ENCODE measurements at places on chromosomes 3 and 15.

DNA sequence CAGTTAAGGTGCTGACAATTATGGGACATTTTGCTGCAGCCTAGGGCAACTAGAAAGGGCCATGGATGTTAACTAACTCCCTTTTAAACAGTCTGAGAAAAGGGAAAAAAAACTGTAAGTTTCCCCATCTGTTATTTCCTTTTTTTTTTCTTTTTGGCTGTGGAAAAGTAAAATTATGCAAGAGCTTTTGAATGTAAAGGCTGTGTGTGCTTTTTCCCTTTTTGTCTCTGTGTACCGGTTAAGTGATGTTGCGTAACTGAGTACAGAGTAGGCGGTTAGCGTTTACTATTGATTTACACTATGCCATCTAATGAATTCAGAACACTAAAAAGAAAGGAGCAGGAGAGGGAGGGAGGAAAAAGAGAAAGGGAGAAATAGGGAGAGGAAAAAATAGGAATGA, 403.6 kb downstream of the TIGIT start:
- no peak for DNase-seq

DNA sequence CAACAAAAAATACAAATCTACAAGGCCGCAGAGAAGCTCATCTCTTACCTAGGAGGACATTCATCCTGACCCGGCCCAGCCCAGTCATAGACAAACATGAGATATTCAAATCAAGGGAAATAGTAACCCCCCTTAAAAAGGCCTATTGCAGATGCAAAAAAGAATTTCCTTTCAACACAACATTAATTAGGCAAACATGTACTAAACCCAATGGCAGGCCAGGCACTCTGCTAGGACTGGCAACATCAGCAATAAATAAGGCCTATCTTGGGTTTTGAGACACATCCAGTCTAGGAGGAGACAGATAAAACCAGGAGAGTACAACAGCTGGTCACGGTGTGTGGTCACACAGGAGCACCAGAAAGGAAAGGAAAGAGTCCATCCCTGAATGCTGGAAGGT, 61.4 kb downstream of the ADCY5 start:
- no peak for DNase-seq

- DNase-seq = no peak
Measured at GRCh38 chr15:80801891-80802680, 22.9 kb downstream of the CEMIP start.

DNA sequence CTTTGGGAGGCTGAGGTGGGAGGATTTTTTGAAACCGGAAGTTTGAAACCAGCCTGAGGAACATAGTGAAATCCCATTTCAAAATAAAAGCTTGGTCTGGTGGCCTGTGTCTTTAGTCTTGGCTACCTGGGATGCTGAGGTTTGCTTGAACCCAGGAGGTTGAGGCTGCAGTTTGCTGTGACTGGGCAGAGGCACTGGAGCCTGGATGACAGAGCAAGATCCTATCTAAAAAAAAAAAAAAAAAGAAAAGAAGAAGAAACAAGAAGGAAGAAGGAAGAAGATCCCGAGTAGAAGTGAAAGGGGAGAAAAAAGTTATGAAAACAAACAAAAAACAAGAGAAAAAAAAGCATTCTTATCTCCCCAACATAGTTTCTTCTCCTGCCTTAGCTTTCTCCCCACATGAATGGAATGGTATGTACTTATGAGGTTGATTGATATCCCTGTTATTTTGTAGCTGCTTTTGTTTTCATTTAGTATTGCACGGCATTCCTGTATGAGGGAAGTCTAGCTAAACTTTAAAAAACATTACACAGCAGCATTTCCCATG, 42.4 kb downstream of the TMEM40 start:
- no peak for DNase-seq

GRCh38 chr3:45826908-45827307, 15.0 kb downstream of the LZTFL1 start:
- no peak for DNase-seq

DNA sequence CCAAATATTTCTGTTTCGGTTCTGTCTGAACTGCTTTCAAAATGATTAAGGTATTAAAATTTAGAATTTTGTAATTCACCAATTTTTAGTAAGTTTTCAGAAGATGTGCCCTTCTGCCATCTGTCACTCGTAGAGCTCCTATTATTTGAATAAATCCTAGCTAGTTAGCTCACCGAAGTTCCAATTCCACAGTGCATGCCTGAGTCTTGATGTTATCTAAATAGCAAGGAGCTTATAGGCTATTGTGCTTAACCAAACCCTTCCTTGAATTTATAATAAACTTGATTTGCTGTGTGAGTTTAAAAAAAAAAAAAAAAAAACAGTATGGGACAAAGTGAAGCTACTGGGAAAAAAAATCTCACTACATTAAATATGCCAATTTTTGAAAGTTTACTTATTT, 18.7 kb downstream of the ATP13A3 start:
- no peak for DNase-seq

GRCh38 chr15:89627256-89627970, 27.9 kb downstream of the KIF7 start:
- no peak for DNase-seq

GRCh38 chr15:77497110-77497737, 76.5 kb downstream of the HMG20A start:
- no peak for DNase-seq

- DNase-seq = no peak
Measured at GRCh38 chr3:167930453-167930852, 165.3 kb downstream of the GOLIM4 start.

DNA sequence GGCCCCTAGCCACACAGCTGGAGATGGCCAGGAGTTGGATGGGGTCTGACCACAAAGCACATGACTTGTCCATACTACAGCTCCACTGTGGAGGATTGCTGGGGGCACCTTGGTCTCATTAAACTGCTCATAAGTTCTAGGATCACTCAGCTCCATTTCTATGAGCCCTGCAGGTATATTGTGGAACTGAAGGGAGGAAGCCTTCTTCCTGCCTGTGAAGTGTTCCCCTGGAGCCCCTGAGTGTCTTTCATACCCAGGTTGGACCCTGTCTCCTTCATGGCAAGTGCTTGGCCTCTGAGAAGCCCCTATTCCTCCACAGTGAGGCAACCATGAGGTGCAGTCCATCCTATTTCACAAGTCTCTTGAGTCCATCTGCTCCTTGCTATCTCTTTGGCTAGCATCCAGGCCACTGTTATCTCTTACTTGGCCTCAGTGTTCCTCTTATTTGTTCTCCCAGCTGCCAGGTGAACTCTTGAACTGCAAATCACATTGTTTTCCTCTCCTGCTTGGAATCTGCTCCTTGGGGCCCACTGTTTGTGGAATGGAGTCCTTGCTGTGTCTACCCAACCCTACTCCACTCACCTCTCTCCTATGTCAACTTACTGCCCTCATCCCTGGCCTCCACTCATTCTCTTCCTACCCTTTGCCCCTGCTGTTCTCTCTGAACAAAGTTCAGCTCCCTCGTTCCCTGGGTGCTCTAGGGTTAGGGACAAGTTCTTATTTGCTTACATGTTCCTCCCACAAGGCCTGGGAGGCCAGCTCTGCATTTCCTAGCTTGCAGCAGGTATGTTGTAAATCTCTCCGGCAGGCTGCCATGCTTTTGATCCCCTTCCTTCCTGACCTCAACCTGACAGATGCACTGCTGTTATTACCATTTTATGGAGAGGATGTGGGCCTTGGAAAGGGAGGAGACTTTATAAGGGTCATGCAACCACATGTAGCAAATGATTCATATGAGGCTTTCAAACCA, 1.2 kb downstream of the ACOX2 start:
- no peak for DNase-seq

GRCh38 chr15:71471347-71471746, 339.0 kb upstream of the NR2E3 start:
- no peak for DNase-seq

DNA sequence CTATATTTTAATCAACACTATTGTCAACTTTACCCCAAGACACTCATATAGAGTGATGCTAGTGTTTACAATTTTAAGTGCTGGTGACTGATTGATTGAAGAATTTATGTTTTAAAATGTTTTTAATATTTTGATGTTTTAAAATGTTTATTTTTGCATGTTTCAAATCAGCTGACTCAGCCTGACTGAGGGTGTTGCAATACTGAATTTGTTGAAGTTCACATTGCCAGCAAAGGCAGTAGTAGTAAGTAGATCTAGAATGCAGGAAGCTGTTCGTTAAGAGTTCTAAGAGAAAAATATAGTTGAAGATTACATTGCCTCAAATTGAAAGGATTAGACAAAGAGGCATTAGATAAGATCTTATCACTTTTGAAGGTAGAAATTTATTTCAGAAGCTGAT, 977.6 kb downstream of the IGSF11 start:
- no peak for DNase-seq

- no peak for DNase-seq
Measured at GRCh38 chr3:127908202-127908601, 6.8 kb upstream of the KBTBD12 start.

DNA sequence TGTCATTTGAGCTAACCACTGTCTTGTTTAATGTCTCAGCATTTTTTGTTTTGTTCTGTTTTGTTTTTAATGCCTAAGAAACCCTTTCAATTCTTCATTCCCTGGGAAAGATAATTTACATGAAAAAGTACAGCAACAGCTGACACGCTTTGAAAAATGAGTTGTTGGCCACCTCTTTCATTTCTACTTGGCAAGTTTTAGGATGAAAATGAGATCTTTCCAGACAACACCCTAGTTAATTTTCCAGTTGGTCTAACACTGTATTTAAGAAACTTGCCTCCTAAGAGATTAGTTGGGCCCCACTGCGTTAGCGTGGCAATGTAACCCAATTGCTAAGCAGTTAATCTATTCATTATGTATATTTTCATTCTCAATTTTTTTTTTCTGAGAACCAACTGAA, 194.0 kb upstream of the LRRN1 start:
- no peak for DNase-seq

GRCh38 chr3:32321095-32321790, 70.4 kb upstream of the CMTM7 start:
- no peak for DNase-seq

DNA sequence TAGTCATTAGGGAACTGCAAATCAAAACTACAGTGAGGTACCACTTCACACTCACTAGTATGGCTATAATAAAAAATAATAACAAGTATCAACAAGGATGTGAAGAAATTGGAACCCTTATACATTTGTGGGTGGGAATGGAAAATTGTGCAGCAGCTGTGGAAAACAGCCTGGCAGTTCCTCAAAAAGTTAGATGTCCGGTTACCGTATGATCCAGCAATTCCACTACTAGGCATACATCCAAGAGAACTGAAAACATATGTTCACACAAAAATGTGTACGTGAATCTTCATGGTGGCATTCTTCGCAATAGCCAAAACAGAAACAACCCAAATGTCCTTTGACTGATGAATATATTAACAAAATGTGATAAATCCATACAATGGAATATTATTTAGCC, 187.9 kb upstream of the LYSMD4 start:
- no peak for DNase-seq

DNA sequence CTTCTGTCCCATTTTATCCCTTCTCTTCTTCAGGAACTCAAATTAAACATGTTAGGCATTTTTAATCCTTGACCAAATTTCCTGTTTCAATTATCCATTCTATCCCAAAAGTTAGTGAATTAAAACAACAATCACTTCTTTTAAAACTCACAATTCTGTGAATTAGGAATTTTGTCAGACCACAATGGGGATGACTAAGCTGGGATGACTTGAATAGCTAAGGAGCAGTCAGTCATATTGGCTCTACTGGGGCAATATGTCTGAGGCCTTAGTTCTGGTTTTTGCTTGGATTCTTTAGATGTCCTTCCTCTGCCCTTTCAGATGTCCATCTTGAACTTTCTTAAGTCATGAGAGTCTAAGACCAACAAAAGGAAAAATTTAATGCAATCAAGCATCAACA, 178.2 kb upstream of the TGFBR2 start:
- DNase-seq = no peak

DNA sequence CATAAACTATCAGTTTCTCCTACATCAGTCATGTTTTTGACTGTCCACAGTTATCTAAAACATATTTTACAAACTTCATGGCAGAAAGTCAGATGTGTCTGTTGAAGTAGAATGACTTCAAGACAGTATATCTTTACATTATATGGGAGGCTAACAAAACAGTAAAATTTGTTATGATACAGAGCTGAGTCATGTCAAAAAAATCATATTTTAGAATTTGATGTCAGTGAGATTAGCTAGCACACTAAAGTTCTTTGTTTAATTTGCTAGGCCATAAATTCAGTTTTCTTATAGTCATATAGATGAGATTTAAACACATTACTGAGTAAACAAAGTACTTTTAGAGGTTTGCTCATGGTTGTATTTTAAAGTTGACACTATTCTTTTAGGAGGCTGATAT, 80.3 kb upstream of the IGSF10 start:
- no peak for DNase-seq

DNA sequence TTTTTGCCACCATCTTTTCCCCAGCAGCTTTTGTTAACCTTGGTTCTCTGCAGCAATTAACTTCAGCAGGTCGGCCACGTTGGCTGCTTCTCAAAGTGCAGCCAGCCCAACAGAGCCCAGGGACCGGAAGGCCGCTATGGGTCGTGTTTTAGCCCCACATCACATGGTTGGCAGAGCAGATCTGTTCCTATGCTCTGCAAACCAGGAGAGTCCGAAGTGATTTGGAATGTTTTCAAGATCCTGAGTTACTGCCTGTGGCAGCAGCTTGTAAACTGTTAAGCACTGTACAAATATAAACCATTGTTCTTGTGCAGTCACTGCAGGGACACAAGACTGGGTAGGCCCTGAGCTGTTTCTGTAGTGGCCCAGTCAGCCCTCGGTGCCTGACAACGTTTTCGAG, 69.6 kb upstream of the MYZAP start:
- no peak for DNase-seq

GRCh38 chr3:19206540-19206939, 58.2 kb downstream of the KCNH8 start:
- no peak for DNase-seq

- no peak for DNase-seq
Measured at GRCh38 chr3:77149382-77149781, 109.5 kb downstream of the ROBO2 start.

DNA sequence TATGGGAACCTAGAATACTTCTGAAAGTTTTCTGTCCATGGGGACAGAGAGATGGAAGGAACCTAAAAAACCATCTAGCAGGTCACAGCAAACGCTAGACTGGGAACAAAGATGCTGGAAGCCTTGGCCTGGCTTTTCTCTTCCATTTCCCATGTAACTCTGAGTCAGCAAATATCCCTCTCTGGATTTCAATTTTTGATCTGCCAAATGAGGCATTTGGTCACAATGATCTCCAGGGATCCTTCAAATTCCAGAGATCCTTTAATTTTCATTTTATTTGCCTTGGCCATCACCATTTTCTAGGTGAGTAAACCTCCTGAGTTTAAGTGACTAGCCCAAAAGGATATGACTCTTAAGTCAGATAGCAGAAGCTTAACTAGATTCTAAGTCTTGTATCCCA, 39.7 kb downstream of the RTP1 start:
- DNase-seq = no peak

DNA sequence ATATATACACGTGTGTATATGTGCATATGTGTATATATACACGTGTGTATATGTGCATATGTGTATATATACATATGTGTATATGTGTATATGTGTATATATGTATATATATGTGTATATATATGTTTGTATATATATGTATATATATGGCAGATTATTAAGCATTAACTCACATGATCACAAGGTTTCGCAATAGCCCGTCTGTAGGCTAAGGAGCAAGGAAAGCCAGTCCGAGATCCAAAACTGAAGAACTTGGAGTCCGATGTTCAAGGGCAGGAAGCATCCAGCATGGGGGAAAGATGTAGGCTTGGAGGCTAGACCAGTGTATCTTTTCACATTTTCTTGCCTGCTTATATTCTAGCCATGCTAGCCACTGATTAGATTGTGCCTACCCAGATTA, 23.7 kb downstream of the NAALADL2 start:
- no peak for DNase-seq

Data from D341Med (cell line).